ENCODE measurements at places on chromosomes 3 and 15.

DNA sequence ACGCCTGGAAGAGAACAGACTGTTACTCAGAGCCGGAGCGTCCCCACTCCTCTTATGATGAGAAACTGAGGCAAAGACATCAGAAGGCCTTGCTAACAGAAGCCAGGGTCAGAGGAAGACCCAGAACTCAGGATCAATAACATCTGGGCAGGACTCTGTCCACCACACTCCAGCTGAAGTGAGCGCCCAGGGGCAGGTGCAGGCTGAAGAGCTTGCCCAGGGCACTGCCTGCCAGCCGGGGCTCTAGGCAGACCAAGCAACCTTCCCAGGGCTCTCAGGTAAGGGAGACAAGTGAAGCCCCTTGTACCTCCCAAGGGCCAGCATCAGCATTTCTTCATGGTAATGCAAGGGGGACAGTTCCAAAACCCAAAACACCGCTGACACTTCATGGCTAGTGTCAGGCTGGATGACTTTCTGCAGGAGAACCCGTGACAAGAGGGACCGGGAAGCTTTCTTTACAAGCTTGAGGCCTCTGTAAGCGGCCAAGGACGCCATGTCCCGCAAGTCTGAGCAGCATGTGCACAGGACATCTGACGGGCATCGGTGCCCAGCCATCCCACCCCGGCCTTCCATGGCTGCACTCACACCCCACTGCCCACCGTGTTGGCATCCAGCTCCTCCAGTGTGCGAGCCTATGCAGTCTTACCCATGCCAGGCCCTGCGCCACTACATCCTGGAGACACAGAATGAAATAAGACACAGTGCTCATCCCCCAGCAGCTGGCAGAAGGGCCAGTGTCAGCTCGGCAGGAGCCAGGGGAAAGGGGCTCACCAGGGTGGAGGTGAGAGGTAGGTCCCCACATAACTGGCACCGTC lies 14.1 kb downstream of the XXYLT1 start:
- no peak for DNase-seq

GRCh38 chr15:71282076-71282475 lies 166.8 kb downstream of the THSD4 start:
- DNase-seq = peak; percentile 75

DNA sequence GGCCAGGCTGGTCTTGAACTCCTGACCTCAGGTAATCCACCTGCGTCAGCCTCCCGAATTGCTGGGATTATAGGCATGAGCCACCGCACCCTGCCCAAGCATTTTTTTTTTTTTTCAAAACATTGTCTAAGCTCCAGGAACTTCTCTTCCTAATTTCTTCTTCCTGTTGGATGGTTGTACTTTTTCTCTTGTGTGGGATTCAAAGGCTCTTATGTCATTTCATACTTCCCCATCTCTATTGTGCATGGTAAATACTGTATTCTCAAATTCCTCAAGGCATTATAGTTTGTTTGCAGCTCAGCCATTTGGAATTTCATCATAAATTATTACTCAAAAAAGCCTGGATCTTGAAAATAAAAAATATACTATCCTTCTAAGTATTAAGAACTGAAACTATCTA lies 199.1 kb upstream of the GADL1 start:
- DNase-seq = no peak

DNA sequence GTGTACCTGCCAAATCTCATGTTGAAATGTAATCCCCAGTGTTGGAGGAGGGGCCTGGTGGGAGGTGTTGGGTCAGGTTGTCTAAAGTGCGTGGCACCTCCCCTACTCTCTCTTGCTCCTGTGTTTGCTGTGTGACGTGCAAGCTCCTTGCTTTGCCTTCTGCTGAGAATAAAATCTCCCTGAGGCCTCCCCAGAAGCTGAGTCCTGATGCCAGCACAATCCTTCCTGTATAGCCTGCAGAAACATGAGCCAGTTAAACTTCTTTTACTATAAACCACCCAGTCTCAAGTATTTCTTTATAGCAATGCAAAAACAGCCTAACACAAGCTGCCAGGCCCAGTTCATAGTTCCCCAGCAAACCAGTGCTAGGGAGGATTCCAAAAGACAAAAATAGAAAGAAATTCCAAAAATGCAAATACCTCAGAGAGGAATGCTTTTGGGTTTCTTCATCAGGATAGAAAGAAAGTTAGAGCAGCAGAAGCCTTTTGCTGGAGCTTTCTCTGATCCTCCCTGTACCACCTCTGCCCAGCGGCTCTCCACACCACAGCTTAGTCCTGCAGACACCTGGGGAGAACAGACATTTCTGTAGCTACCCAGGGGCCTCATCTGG lies 25.9 kb upstream of the CDV3 start:
- DNase-seq = no peak

- no peak for DNase-seq
Observed at GRCh38 chr15:98034731-98035130, 74.2 kb downstream of the ARRDC4 start.

GRCh38 chr3:115999001-115999585 lies 375.8 kb downstream of the GAP43 start:
- no peak for DNase-seq

DNA sequence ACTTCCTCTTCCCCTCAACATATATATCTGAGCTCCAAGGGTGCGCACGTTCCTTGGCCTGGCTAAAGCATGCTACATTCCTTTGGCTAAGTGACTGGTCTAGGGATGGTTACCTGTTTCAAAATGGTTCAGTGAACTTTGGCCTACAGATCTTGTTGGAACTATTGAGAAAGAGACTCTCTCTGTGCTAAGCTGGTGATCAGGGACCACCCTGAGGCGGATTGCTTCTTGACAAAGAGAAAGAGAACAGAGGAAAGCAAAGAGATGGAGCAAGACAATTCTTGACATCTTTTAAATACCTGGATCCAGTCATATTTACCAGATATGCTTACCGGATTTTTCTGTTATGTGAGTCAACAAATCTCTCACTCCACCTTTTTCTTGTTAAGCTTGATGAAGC lies 123.1 kb downstream of the CHST2 start:
- DNase-seq = no peak

GRCh38 chr3:10327592-10327991 lies 6.7 kb upstream of the SEC13 start:
- DNase-seq = no peak

GRCh38 chr15:25177955-25178801 lies 223.4 kb downstream of the SNRPN start:
- no peak for DNase-seq

GRCh38 chr3:23440416-23441294 lies 237.5 kb downstream of the UBE2E2 start:
- DNase-seq = no peak

DNA sequence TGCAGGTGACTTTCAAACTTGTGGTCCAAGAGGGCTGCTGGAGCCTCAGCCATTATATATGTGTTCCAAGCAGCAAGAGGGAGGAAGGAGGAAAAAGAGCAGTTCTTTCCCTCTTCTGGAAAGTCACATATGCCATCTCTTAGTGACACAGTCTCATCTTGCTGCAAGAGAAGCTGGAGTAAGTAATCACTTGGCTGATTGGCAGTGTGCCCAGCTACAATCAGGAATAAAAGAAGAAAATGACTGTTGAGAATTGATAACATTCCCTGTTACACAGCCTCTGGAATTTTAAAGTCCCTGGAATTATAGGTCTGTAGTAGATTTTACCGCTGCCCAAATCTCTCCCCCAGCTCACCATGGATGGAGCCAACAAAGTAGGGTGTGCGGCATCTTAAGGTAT lies 31.4 kb upstream of the LYZL4 start:
- DNase-seq = no peak

GRCh38 chr15:35784745-35785144 lies 238.8 kb upstream of the DPH6 start:
- no peak for DNase-seq

- no peak for DNase-seq
Observed at GRCh38 chr3:128423525-128424147, 43.1 kb downstream of the DNAJB8 start.

DNA sequence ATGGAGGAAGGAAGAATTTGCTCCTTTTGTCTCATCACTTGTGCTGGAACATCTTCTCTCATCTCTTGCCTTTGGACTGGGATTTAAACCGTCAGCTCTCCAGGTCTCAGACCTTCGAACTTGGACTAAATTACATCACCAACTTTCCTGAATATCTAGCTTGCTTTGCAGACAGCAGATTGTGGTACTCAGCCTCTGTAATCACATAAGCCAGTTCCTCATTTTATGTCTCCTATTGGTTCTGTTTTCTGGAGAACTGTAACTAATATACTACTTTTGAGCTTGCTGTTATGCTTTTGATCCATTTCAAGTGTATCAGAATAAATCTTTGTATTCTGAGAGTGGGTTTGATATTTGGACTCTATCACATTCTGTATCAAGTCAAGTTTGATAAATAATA lies 164.3 kb upstream of the VEPH1 start:
- DNase-seq = no peak

DNA sequence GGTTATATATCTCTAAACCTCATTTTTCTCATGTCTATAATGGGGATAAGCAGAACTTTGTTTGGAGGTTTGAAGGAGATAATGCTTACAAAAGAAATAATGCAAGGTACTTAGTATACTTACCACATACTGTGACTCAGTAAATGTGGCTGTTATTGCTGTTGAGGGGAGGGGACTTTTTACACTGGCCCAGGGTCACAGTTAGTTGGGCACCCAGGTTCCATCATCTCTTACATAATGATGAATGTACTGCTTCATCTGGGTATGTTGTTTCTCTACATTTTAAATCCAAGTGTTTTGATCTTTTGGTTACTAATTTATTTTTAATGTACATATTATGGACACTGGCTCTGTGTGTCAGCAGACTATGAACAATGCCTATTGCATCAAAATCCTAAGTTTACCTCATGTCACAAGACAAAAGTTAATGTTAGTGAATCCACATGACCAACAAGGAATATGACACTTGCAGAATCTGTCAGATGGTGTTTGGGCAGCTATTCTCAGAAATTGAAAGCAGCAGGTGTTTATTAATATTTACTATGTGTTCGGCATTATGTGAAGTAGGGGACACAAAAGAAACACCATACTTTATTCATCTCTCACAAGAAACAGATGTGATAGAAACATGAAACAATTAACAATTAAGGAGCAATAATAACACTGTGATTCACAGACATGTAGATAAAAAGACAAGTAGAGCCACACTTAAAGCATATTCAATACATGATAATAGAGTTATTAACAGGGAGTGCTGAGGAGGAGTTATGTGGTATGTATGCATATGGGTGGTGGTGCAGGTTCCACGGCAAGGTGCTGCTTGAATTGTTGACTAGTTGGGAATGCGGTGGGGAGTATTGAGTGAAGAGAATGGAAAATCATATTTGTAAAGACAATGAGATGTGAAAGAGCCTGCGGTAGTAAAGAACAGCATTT lies 109.7 kb downstream of the GALK2 start:
- no peak for DNase-seq

GRCh38 chr3:47896736-47897135 lies 93.8 kb downstream of the DHX30 start:
- no peak for DNase-seq

DNA sequence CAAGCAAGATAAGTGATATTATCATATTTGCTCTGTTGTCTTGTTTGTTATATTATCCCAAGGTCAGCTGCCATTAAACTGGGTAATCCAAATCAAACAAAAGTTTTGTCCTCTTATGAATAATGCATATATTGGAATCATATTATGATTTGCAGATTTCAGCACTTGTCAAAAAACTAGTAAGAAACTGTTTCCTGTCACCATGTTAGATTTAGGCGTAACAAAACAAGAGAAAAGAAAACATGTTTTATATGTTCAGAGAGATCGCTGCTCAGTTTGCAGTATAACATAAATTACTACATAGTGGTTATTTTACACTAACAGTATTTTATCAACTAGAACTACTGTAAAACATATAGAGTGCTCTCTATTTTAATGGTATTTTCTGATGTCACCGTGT lies 123.4 kb upstream of the ICE2 start:
- DNase-seq = no peak

GRCh38 chr3:10279384-10280176 lies 13.2 kb downstream of the GHRL start:
- no peak for DNase-seq

DNA sequence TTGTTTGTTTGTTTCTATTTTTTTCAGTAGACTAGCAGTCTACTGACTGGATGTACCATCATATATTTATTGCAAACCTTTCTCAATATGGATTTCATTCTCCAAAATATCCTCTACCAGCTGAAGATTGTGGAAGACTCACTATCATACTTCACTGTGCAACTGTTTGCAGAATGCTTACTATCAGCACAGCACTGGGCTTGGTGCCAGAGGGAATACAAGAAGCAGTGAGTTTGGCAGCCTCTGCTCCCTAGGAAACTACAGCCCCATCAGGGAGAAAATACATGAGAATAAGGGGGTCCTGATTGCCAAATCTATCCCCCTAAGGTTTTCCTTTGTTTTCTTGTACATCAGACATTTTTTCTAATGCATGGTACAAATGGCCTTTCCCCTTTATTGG lies 27.5 kb downstream of the AQP9 start:
- peak; percentile 43 for DNase-seq

GRCh38 chr3:4587838-4588105 lies 94.6 kb downstream of the ITPR1 start:
- no peak for DNase-seq

DNA sequence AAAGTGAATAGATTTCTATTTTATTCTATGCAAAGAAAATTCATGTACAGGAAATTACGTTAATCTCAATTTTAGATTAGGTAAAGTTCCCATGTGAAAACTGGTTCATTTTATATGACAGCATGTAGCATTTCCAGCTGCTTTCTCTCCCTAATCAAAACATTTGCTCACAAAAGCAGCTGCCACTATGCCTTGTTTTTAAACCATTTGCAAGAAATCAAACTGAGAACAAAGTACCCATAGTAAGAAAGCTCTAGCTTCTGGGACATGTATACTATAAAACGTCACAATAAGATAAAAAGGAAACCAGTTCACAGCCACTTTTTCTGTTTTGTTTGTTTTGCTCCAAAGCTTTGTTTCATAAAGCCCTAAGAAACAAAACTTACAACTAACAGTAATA lies 5.0 kb upstream of the CRYBG3 start:
- DNase-seq = no peak

- DNase-seq = peak; percentile 76
Observed at GRCh38 chr3:104359546-104359945, 1007.2 kb upstream of the ALCAM start.

DNA sequence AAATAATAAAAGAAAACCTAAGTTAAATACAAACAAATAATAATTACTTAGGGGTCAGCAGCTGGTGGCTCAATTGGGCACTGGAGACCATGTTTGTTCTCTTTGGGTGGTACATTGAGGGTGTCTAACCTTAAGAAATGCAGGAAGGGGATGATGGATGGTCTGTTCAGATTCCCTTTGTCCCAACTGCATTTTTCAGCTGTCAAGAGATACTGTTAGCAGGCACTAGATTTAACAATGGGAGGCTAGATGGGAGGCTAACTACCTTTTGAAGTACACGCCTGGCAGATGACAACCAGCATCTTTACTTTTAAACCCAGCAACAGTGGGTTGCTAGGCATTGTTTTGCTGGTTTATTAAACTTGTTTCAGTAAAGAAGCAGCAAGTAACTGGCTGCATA lies 222.5 kb downstream of the SUCLG2 start:
- DNase-seq = no peak

DNA sequence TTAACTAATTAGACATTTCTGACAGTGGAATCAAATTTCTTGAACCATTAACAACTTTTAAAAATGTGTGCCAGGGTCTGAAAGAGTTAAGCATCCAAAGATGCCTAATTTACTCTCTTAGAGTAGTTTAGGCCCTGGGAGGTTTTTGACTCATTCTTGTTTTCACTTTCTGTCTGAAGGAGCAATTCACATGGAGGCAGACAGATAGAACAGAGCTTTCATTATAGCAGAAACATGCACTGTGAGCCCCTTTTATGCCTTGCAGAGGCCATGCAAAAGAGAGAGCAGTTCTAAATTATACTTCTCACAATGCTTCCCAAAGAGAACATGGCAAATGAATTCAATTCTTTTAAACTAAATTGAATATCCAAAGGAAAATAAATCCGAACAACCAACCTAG lies 554.8 kb downstream of the MFSD1 start:
- no peak for DNase-seq
